ENCODE measurements at places on chromosomes 1 and 21.

GRCh38 chr1:64917328-64917861 lies 49.0 kb downstream of the JAK1 start:
- DNase-seq, result no peak

GRCh38 chr1:22591576-22591975 lies 28.3 kb downstream of the EPHA8 start:
- DNase-seq, result no peak

DNA sequence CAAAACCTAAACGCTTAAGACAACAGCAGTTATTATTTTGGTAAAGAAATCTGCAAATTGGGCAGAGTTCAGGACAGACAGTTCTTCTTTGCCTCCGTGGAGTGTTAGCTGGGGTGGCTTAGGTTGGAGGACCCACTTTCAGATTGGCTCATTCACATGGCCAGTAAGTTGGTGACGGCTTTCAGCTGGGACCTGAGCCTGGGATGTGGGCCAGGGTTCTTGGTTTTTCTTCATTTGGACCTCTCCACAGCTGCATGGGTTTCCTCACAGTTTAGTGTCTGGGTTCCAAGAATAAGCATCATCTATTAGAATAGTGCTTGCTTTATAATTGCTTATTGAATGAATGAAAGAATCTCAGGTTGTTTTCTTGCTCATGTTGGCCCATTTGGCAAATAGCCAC lies 72.2 kb downstream of the ATF6 start:
- DNase-seq, result no peak

- DNase-seq, result peak; percentile 67
Observed at GRCh38 chr1:112458756-112459155, 50.0 kb upstream of the WNT2B start.

DNA sequence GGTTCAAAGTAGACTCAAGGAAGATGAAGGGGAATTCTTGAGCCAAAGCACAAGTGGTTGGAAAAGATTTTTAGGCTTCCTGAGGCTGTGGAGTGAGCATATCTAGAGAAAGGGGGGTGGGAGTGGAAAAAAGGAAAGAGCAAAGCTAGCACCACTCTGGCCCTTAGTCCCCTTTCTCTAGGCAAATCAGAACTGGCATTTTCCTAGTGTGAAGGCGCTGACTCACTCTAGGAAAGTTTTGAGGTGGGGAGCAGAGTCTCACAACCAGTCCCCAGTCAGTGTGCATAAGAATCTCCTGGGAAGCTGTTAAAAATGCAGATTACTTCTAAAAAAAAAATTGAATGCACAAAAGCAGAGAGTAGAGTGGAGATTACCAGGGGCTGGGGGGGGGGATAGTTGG lies 3.4 kb upstream of the GPR89B start:
- no peak for DNase-seq

DNA sequence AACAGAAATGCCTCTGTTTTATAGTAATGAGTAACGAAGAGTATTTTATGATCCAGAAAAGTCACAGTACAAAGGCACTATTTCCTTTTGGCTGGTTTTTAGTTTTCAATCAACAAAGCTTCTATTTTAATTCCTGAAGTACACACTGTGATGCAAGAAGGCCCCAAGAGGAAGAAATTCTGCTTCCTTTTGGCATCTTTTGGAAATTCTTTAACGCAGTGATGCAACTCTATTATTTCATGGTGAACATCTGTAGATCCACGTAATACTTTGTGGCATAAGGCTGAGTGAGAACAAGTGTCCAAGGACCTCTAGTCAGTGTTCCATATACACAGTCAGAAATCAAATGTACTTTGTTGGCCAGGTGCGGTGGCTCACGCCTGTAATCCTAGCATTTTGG lies 137.5 kb downstream of the TGFB2 start:
- DNase-seq, result no peak

- no peak for DNase-seq
Observed at GRCh38 chr1:87778896-87779295, 450.2 kb downstream of the LMO4 start.

- no peak for DNase-seq
Observed at GRCh38 chr1:66000033-66000637, 207.4 kb downstream of the PDE4B start.

DNA sequence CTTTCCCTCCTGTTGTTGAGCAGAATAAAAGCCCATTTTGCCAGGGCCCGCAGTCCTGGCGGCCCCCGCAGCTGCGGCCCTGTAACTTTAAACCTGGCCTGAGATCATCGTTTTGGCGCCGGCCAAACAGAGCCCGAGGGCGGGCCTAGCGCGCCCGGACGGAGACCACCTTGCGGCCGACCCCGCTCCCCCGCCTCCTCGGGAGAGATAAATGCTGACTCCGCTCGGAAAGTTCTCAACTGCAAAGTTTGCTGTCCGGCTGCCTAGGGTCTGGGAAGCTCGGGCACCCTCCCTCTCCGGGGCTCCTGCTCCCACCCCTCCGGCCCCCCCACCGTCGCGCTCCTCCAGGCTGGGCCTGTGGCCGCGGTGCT lies at the start of gene PDPN:
TSS of gene PDPN (plus strand) at position 238 of the 371 bp plus-strand sequence. CDS start 202 bp downstream, outside the sequence.
- DNase-seq, result peak; percentile 34

- DNase-seq, result no peak
Observed at GRCh38 chr1:65166572-65167305, 18.7 kb downstream of the AK4 start.

GRCh38 chr1:168170564-168171508 lies 7.9 kb upstream of the TIPRL start:
- no peak for DNase-seq

- DNase-seq, result no peak
Observed at GRCh38 chr1:26728645-26729044, 32.8 kb downstream of the ARID1A start.

GRCh38 chr1:229007701-229008100 lies 263.2 kb upstream of the RAB4A start:
- no peak for DNase-seq

DNA sequence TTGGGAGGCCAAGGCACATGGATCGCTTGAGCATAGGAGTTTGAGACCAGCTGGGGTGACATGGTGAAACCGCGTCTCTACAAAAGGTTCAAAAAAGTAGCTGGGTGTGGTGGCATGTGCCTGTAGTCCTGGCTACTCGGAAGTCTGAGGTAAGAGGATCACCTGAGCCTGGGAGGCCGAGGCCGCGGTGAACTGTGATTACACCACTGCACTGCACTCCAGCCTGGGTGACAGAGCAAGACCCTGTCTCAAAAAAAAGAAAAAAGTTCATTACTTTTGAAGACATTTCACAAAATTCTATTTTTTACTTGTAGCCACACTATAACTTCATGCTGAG lies 2.1 kb upstream of the DENND2C start:
- DNase-seq, result no peak

- no peak for DNase-seq
Observed at GRCh38 chr1:147171399-147172167, 687 bp downstream of the PRKAB2 start.

GRCh38 chr1:188499690-188500089 lies 1670.9 kb downstream of the PLA2G4A start:
- no peak for DNase-seq

DNA sequence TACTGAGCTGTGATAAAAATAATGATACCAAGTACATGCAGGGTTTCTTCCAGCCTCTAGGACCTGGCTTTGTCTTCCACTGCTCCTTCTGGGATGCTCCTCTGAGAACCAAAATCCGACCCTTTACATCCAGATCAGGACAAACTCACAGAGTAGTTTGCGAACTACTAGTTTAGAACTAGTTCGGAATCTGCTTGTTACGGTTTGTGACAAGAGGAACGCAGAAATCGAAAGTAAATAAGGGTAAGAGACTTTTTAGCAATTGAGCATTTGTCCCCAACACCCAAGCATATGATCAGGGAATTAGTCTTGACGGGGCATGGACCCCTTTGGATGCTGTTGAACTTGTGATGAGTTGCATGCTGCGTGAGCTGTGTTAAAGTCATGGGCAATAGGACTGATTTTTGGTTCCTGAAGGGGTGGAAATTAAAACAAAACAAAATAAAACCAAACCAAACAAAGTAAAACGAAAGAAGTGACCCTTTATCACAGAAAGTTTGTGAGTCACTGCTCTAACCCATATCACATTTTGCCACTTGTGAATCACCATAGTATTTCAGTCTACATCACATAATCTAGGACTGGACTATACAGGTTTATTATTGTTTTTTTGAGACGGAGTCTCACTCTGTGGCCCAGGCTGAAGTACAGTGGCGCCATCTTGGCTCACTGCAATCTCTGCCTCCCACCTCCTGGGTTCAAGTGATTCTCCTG lies 35.7 kb upstream of the ERRFI1 start:
- no peak for DNase-seq

- DNase-seq, result no peak
Observed at GRCh38 chr1:231201375-231201978, 39.5 kb upstream of the GNPAT start.

DNA sequence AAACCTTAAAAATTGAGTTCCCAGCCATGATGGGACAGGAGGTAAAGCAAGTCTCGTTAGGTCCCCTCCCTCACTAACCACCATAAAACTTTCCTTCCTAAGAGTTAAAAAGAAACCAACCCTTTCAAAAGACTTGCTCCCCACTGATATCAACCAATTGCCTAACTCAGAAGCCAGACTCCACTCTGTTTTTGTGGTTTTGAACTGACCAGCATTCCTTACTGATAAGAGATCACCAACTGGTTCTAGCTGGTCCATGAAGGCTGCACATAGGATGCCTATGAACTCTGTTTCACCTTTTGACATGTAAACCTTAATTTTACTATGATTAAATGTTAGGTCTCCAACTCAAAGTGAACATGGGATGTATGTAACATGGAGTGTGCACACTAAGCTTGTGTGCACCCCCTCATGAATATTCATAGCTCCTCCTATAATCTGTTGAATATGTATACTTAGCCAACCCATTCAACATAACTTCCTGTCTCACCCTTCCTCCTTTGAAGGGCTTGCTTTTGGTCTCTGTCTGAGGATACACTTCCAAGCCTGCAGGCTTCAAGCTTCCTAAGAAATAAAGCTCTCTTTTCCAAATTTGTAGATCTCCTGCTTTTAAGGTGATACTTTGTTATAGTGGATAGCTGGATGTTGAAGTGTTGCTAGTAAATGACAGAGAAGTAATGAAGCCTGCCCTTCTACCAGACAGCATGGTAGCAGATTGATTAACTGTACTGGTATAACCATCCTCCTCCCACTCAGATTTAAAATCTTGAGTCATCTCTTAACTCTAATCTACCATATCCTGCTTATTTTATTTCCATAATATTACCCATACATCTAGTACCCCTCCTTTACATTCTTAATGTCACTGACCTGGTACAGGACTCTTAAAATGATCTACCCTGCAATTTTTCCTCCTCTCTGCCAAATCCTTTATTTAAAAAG lies 95.6 kb downstream of the ZNF644 start:
- DNase-seq, result no peak

DNA sequence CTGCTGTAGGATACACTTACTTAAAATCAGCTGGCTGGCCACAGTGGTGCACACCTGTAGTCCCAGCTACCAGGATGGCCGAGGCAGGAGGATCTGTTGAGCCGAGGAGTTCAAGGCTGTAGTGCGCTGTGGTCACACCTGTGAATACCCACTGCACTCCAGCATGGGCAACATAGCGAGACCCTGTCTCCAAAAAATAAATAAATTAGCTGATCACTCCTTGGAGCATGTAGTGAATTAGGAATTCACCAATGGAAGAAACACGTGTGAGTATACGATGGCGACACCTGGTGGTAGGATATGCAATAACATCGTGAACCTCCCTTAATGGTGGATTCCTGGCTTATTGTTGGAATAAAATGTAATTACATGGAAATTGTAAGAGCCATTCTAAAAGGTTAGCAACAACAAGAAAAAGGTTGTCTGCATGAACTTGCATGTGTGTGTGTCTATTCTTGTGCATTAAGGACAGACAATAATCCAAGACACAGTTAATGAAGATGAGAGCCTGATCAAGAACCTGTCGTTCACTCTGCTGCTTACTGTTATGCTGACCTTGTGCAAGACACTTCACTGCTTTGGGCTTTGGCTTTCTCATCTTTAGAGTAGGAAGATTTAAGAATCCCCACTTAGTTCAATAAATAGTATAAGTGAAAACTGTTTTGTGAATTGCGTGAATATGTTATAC lies 38.6 kb upstream of the COX20 start:
- DNase-seq, result no peak

DNA sequence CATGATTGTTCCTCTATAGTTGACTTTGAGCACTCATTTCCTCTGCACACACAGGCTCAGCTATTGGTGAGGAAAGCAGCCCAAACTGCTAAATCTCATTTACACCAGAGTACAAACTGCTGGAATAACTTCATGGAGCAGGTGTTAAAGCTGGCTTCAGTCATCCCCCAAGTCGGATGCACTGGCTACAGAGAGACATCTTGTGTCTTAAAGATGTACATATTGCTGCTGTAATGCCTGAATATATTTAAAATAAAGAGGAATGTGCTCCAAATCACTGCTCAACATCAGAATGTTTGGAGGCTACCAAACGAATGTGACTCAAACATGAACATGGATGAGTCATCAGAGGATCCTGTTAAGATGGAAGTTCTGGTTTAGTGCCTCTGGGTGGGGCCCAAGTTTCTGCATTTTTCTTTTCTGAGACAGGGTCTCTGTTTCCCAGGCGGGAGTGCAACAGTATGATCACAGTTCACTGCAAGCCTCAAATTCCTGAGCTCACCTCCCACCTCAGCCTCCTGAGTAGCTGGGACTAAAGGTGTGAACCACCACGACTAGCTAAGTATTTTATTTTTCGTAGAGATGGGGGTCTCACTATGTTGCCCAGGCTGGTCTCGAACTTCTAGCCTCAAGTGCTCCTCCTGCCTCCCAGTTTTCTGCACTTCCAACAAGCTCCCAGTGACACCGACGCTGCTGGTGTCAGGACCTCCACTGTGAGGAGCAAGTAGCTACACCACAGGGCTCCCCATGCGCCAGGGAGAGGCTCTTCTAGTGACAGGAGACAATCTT lies 79.0 kb upstream of the KRTAP19-8 start:
- no peak for DNase-seq

DNA sequence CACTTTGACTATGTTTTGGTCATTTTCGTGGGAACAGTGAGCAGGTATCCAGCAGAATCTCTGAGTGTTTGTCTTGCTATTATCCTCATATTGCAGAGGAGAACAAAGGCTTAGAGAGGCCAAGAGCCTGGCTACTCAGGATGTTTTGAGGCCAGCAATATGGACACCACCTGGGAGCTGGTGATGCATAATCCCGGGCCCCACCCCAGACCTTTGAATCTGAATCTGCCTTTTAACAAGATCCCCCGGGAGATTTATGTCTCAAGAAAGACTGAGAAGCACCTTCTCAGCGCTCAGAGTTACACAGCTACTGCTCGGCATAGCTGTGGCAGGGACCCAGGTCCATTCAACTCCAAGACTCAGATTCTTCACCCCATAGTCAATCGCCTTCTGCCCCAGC lies 72.8 kb downstream of the PTPRU start:
- no peak for DNase-seq

GRCh38 chr21:37548521-37548981 lies 182.0 kb downstream of the DYRK1A start:
- no peak for DNase-seq
